Activated naive CD4-positive, alpha-beta T cell treated with anti-CD3 and anti-CD28 coated beads, Interleukin-2, amount 10 ng/mL, durations not matched to agents 7 days and 5 days (primary cell): ENCODE measurements at places on chromosomes 7 and 10.
A peak's percentile ranks its signal among the peaks of the same experiment; 100 is the strongest.

- no peak for DNase-seq
- H3K36me3 ChIP-seq, result peaks cover 5% of the 10 kb centered on the region
Observed at GRCh38 chr10:119726676-119727261, 919 bp downstream of the INPP5F start.

DNA sequence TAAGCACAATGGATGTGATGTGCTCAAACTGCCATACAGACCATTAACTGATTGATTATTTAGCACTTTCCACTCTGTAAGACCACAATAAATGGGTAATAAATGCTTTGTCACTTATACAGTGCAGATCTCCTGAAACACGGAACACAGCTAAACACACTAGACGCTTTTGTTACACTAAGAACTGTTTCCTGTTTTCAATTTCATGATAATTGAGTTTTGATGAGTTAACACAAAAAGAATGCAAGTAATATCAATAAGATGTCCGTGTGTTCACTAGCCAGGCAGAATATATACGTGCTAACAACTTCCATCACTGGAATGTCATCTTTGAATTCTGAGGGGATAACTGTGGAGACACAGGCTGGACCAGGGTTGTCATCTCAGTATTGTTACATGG lies 178.8 kb downstream of the SKAP2 start:
- no peaks in the 10 kb centered on the region for H3K4me1 ChIP-seq
- no peak overlapping the region for H3K4me3 ChIP-seq
- no peaks in the 10 kb centered on the region for H3K27me3 ChIP-seq
- no peak for DNase-seq
- no peak overlapping the region for H3K27ac ChIP-seq

DNA sequence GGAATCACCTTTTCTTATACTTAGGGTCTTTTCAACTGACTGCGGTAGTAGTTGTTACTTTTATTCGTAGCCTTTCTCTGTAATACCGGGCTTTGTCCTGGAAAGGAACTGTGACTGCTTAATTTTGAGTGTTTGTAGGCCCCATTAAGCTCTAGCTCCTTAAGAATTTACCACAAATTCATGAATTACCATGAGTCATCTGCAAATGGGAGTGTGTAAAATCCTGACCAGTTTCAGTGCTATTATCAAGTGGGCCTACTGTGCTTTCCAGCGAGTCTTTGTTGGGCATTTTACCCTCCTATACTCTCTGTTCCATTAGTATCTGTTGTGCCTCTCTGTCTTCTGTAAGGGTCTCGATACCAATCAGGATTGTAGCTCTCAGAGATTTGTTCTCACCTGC lies 49.7 kb downstream of the ZMYND11 start:
- H3K27me3 ChIP-seq, result no peaks in the 10 kb centered on the region
- H3K4me1 ChIP-seq, result peaks cover 9% of the 10 kb centered on the region
- no peak overlapping the region for H3K4me3 ChIP-seq
- peaks cover 41% of the 10 kb centered on the region for H3K36me3 ChIP-seq

- peaks cover 7% of the 10 kb centered on the region for H3K36me3 ChIP-seq
- no peak overlapping the region for H3K27ac ChIP-seq
- H3K4me3 ChIP-seq, result no peak overlapping the region
- DNase-seq, result no peak
- H3K4me1 ChIP-seq, result peaks cover 13% of the 10 kb centered on the region
Observed at GRCh38 chr7:5237286-5237685, 45.5 kb upstream of the SLC29A4 start.

- peaks cover 4% of the 10 kb centered on the region for H3K27me3 ChIP-seq
- no peak overlapping the region for H3K4me3 ChIP-seq
- no peaks in the 10 kb centered on the region for H3K36me3 ChIP-seq
Observed at GRCh38 chr10:1475771-1476454, 261.4 kb downstream of the ADARB2 start.

DNA sequence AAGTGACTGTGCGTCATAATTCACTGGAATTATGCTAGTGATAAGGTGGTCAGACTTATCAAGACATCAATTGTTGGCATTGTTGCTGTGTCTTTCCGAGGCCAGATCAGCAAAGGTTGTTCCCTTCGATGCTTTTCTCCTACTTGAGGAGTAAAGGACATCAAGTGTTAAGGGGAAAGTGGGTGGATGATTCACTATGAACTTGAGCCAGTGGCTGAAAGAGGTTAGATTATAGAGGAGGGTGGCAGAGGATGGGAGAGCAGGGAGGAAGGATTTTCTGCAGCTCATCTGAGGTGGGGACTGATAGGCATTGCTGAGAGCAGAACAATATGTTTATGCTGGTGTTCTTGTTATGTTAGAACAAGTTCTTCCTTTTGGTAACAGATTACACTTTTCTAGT lies 131.4 kb upstream of the AGR3 start:
- H3K27ac ChIP-seq, result no peak overlapping the region
- peaks cover 2% of the 10 kb centered on the region for H3K36me3 ChIP-seq
- H3K27me3 ChIP-seq, result no peaks in the 10 kb centered on the region

- peak overlapping the region; percentile 99 for H3K27ac ChIP-seq
- H3K27me3 ChIP-seq, result peaks cover 16% of the 10 kb centered on the region
- no peak for DNase-seq
- H3K36me3 ChIP-seq, result peaks cover 33% of the 10 kb centered on the region
- H3K4me3 ChIP-seq, result peak overlapping the region; percentile 97
Observed at GRCh38 chr7:43585562-43585961, 2.7 kb downstream of the STK17A start.

GRCh38 chr7:32479574-32480200 lies 10.5 kb downstream of the LSM5 start:
- peaks cover under 1% of the 10 kb centered on the region for H3K36me3 ChIP-seq
- H3K4me3 ChIP-seq, result no peak overlapping the region
- H3K27me3 ChIP-seq, result peaks cover 20% of the 10 kb centered on the region
- H3K4me1 ChIP-seq, result peaks cover 6% of the 10 kb centered on the region

- peak overlapping the region; percentile 68 for H3K4me3 ChIP-seq
- no peaks in the 10 kb centered on the region for H3K27me3 ChIP-seq
- peaks cover 76% of the 10 kb centered on the region for H3K4me1 ChIP-seq
Observed at GRCh38 chr10:128062881-128063563, 63.2 kb downstream of the MKI67 start.

DNA sequence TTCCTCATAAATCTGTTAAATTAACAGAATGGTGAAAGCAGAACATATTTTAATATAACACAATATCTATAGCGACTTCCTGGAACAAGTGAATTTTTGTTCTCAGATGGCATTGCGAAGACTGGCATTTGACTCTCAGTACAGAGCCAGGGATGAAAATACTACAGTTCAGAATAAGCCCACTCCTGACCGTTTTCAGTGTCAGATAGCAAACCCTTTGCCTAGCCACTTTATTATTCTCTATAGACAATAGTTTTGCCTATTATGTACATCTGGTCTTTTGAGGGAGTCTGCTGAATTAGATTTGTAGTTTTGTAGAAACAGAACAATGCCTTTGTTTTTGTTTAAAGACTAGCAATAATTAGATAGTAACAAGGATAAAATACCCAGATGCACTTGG lies 2.3 kb downstream of the MINPP1 start:
- H3K4me3 ChIP-seq, result no peak overlapping the region
- H3K27ac ChIP-seq, result no peak overlapping the region
- H3K4me1 ChIP-seq, result peaks cover 29% of the 10 kb centered on the region
- DNase-seq, result no peak
- H3K27me3 ChIP-seq, result peaks cover 5% of the 10 kb centered on the region
- H3K36me3 ChIP-seq, result peaks cover 12% of the 10 kb centered on the region

DNA sequence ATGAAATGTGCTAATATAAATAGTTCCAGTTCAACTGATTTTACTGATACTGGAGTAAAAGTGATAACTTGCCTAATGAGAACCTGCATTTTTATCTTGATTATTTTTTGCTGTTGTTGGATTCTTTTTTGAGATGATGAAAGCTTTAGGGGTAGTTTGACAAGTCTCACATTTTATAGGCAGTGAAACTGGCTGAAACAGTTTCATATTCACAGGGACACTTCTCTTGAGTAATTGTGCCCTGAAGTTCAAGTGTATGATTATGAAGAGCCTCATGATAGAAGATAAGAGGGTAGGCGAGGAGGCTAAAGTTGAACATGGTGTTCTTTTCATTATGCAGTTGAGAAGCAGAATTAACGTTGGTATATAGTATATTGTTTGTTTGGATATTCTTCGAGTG lies 5.1 kb downstream of the AUTS2 start:
- no peak overlapping the region for H3K27ac ChIP-seq
- H3K4me1 ChIP-seq, result peaks cover 11% of the 10 kb centered on the region
- no peak overlapping the region for H3K4me3 ChIP-seq
- no peaks in the 10 kb centered on the region for H3K36me3 ChIP-seq
- H3K27me3 ChIP-seq, result peaks cover 13% of the 10 kb centered on the region

- H3K36me3 ChIP-seq, result no peaks in the 10 kb centered on the region
- no peaks in the 10 kb centered on the region for H3K27me3 ChIP-seq
- H3K4me3 ChIP-seq, result no peak overlapping the region
- no peak for DNase-seq
- no peak overlapping the region for H3K27ac ChIP-seq
- H3K4me1 ChIP-seq, result no peaks in the 10 kb centered on the region
Observed at GRCh38 chr7:119397156-119397555, 875.8 kb upstream of the KCND2 start.

DNA sequence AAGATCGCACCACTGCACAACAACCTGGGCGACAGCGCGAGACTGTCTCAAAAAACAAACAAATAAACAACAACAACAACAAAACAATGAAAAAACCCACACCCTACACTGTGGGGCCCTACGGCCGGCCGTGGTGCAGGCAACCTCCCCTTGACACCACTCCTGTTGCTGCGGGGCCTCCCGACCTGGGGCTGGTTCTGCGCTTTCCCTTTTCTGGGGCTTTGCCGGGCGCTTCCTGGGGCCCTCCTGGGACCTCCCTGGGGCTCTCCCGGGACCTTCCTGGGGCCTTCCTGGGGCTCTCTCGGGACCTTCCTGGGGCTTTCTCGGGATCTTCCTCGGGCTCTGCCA lies 46.6 kb downstream of the INSIG1 start:
- no peaks in the 10 kb centered on the region for H3K36me3 ChIP-seq
- H3K27ac ChIP-seq, result no peak overlapping the region
- no peak for DNase-seq
- H3K4me3 ChIP-seq, result no peak overlapping the region

DNA sequence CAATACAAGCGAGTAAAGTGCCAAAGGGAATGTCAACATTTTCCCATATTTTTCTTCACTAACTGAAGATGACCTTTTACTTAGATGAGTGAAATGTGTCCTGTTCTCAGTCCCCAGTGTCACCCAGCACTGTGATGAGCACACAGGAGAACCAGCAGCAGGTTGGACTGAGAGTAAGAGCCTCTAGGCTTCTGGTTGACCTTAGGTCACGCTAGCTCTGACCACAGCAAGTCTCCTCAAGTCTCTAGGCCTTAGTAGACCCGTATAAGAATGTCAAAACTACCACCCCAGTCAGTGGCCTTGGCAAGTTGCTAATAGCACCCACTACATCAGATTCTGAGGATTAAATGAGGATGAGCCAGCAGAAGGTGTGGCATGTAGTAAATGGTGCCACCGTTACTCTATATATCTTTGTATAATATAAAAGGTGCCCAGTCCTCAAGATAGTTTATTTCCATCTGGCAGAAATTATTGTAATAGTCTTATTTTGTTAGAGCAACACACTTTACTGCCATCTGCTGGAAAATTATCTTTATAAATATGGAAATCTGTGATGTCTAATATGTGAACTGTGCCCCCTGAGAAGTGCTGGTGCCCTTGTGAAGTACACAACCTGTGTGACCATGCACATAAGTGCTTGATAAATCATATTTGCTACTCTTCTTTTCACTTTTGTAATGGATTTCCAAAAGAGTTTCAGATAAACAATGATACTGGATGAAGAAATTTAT lies 75.7 kb downstream of the SPAG6 start:
- no peak overlapping the region for H3K4me3 ChIP-seq
- no peak overlapping the region for H3K27ac ChIP-seq
- peaks cover 4% of the 10 kb centered on the region for H3K27me3 ChIP-seq
- no peaks in the 10 kb centered on the region for H3K4me1 ChIP-seq
- DNase-seq, result no peak
- H3K36me3 ChIP-seq, result no peaks in the 10 kb centered on the region

DNA sequence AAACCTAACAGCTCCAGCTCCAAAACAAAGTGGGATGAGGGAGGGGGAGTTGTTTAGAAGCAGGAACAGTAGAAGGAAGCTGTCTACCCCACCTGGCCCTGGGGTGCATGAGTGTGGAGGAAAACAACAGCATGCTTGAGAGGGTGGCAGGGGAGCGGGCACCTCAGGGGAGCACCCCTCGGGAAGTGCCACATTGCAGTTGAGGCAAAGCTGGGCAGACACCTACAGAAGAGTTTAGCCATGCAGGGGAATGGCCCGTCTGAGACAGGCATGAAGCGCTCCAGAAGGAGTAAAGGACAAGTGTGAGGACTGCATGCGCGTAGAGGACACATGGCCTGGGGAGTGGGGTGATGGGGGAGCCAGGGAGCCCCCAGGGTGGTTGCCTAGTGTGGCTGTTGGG lies 18.1 kb downstream of the CHAT start:
- H3K27me3 ChIP-seq, result peaks cover 19% of the 10 kb centered on the region
- no peak overlapping the region for H3K27ac ChIP-seq
- H3K4me1 ChIP-seq, result no peaks in the 10 kb centered on the region
- H3K36me3 ChIP-seq, result no peaks in the 10 kb centered on the region
- H3K4me3 ChIP-seq, result no peak overlapping the region
- peak; percentile 2 for DNase-seq

DNA sequence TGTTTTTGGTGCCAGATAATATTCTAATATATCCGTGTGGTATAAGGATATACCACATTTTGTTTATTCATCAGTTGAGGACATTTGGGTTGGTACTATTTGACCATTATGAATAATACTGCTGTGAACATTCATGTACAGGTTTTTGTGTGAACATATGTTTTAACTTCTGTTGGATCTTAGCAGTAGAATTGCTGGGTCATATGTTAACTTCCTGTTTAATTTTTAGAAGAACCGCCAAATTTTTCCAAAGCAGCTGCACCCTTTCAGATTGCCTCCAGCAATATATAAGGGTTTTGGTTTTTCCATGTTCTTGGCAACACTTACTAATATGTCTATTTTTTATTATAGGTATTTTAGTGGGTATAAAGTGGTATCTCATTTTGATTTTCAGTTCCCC lies 22.8 kb downstream of the VPS26A start:
- no peak overlapping the region for H3K4me3 ChIP-seq
- H3K4me1 ChIP-seq, result peaks cover 9% of the 10 kb centered on the region
- H3K36me3 ChIP-seq, result peaks cover 13% of the 10 kb centered on the region
- no peaks in the 10 kb centered on the region for H3K27me3 ChIP-seq

DNA sequence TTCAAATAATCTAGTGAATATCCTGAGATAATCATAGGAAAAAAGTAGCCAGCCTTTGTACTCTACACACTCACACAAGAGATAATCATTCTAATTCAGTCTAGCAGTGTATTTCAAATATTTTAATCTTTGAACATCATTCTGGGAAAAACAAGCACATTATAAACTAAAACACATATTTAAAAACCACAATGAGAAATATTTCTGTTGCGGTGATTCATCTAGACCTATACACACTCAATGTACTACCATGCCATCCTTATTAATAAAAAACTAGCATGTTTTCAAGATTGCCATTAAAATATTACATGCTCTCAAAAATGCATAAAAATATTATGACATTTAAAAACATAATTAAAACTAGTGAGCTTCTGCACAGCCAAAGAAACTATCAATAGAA lies 11.8 kb downstream of the COG5 start:
- H3K36me3 ChIP-seq, result peaks cover 48% of the 10 kb centered on the region
- no peak overlapping the region for H3K4me3 ChIP-seq
- no peak overlapping the region for H3K27ac ChIP-seq
- peaks cover 8% of the 10 kb centered on the region for H3K4me1 ChIP-seq
- DNase-seq, result no peak
